H1 (cell line): ENCODE measurements at places on chromosomes 7 and 10.

GRCh38 chr10:11004144-11005077, 13.3 kb upstream of the CELF2 start:
- DNase-seq = no peak

DNA sequence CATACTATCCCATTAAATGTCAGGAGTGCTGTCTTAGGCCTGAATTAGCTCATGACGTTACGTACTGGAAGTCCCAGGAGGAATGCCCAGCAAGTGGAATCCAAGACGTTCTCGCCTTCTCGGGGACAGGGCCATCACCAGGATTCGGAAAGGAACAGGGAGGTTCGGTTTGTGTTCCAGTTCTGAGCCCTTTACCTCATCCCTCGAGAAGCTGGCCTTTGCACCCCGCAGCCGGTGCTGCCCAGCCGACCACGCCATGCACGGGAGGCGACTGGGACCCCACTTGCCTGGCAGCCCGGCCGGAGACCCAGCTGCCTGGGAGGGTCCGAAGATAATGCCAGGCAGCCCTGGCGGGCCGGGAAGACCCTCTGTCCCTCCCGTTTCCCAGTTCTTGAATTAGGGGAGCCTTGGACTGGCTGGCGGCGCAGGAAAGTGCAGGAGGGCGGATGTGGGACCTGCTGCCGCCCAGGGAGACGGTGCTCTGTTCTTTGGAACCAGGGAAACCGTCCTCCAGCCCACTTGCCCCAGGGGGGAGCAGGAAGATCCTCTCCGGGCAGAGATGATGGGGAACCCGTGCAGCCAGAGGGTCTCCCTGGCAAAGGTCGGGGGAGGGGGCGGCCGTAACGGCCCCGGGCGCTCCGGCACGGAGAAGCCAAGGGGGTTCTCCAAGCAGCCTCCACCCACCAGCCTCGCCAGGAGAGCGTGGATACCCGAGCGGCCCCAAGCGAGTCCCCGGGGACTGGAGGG, 671 bp upstream of the CHST3 start:
- no peak for DNase-seq

DNA sequence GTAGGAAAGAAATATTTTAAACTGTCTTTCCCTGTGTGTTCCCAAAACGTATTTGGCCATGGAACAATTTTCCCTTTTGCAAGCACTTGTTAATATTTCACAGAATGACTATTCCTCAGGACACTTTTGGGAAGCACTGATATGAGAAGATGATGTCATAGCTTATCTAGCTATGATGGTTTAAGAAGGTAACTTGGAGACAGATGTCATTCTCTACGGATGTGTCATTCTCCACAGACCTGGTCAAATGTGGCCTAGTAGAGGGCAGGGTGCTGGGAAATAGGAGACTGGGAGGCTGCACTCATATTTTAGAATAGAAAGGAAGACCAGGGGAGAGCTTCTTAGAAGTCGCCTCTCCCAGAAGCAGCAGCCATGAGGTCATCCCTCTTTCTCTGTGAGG, 220.7 kb upstream of the GLI3 start:
- DNase-seq = no peak

DNA sequence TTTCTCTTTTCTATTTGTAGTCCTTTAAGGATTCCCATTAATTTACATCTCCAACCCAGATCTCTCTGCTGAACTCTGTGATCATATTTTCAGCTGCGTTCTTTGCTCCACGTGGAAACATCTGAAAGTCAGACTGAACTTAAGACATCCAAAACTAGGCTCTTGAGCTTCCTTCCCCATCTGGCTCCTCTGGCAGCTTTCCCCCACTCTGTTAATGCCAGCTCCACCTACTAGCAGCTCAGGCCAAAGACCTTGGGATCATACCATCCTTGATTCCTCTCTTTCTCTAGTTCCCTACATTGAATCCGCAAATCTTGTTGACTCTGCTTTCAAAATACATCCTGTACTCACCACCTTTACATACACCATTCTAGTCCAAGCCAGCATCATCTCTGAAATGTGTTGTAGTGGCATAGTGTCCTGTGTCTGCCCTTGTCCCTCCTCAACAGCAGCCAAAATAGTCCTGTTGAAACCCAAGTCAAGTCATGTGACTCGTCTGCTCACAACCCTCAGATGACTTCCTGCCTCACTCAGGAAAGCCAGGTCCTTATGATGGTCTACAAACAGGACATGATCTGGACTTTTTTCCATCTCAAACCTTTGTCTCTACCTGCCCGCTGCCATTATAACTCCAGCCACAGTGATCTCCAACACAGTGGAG, 7.0 kb downstream of the REEP3 start:
- DNase-seq = no peak

DNA sequence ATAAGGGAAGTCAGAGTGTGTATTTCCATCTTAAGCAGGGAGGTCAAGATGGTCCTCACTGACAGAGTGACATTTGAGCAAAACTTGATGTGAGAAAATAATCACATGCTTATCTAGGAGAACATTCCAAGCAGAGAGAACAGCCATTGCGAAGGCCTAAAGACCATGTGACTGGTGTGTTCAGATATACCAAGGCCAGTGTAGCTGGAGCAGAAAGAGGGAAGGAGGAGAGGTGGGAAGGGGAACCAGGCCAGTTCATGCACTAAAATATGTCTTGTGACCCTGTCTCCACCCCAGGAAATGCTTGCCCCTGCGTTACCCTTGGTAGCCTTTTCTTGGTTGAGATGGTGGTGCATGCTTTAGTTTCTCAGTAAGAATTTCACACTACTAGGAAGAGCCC, 77.4 kb downstream of the CACNB2 start:
- no peak for DNase-seq

- DNase-seq = no peak
These were observed at the start of gene ZNF727 for GRCh38 chr7:64045301-64046040. Gene ZNF727, plus strand, starts transcription at chr7:64045434. Its CDS starts 188 bp downstream, at chr7:64045622.

DNA sequence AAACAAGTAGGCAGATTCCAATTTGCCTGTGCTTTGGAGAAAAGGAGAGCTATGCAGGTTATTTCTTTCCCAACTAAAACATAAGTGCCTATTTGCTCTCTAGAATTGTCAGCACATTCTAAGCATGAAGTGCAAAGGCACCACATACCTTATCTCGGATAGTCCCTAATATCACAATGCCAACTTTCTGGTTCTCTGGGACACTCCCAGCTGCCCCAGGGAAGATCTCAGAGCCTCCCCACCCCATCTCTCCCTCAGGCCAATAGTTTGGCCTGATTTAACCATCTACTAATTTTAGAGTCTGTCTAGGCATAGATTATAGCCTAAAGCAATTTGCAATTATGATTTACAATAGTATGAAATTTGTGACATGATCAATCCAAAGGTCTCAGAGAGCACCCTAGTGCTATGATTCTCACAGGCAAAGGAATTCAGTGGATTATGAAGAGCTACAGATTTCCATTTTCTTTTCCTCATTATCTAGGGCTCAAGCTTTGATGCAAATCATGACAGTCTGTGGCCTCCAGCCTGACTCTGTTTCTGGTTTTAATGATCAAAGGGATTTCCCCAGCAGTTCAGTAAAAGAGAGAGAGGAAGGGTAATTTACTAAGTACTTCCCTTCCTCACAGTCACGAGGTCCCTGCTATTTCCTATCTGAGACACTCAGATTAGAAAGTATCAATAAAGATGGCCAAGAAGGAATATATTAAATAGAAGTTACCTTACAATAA, 29.0 kb upstream of the IL6 start:
- no peak for DNase-seq

DNA sequence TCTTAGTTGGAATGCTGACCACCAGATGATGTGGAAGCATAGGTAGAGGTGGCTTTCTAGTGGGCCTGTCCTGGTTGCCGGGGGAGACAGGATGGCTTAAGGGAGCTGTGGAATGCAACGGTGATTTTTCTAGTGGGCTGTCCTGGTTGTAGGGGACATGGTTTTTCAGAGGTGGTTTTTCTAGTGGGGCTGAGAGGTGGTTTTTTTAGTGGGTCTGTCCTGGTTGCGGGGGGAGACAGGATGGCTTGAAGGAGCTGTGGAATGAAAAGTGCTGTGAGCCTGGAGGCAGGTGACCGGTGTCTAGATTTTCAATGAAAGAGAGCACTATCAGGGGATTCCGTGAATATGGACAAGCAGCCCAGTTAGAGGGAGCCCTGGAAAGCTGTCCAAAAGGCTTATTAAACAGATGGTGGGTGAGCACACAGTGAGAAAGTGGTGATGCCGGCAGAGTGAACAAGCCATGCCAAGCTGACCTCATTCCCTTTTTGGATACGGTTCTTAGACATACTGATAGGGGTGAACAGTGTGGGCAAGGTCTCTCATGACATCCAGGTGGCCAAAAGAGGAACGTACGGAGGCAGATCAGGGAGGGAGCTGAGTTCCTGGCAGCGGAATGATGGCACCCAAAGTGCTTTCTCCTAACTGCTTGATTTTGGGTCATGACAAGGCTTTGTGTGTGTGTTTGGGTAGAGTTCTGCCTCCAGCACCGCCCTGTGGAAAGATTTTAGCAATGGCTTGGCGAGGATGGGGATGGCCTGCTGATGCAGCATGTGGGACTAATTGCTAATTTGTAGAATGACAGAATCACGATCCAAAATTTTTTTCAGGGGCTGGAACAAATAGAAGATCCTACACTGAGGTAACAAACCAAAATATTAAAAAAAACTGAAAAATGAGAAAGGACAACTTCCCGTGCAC, 126.6 kb downstream of the TMEM178B start:
- no peak for DNase-seq

DNA sequence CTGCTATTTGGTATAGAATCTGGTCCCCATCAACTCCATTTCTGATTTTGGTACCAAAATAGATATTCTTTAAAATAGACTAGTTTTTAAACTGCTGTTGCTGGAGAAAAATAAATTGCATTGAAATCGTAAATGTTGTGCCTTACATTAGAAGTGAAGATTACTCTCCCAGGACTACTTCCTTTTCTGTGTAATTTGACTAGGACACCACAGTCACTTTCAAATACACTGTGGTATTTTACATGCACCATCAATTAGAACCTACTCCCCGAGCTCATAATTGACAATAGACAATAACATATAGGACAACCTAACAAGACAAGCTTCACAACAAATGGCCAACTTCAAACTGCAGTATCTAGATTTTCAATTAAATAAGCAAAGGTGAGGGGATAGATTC, 211.5 kb downstream of the DGKB start:
- DNase-seq = no peak

GRCh38 chr10:75043256-75044131, 68.0 kb upstream of the SAMD8 start:
- DNase-seq = no peak
